ENCODE measurements at places on chromosomes 5 and 9.

- DNase-seq = no peak
Measured at GRCh38 chr9:89786655-89787054, 181.8 kb downstream of the GADD45G start.

- DNase-seq = no peak
Measured at GRCh38 chr5:132867046-132867451, 607 bp downstream of the UQCRQ start.

DNA sequence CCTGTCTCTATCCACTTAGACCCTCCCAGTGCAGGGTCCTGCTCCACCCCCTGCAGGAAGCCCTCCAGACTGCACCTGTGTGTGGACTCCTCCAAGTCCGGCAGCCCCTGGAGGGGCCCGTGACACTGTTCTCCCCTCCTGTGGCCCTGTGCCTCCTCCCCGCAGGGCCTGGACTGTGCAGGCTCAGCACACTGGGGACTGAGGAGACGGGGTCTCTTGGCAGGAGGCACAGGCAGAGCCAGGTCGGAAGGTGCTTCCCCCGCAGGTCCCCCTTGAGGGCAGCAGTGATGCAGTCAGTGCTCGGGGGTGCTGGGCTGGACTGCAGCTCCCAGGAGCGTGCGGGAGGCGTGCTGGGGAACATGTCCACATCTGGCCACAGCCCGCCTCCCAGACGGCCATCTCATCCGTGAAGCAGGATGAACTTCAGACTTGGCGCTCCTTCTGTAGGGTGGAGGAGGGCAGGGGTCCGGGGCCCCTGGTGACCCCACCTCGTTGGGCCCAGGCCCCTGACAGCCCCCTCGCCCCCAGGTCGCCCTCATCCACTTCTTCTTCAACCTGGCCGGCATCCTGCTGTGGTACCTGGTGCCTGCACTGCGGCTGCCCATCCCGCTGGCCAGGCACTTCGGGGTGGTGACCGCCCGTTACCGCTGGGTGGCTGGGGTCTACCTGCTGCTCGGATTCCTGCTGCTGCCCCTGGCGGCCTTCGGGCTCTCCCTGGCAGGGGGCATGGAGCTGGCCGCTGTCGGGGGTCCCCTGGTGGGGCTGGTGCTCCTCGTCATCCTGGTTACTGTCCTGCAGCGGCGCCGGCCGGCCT, 4.9 kb downstream of the SLC34A3 start:
- no peak for DNase-seq

GRCh38 chr5:154238776-154239481, 48.4 kb downstream of the GALNT10 start:
- no peak for DNase-seq

DNA sequence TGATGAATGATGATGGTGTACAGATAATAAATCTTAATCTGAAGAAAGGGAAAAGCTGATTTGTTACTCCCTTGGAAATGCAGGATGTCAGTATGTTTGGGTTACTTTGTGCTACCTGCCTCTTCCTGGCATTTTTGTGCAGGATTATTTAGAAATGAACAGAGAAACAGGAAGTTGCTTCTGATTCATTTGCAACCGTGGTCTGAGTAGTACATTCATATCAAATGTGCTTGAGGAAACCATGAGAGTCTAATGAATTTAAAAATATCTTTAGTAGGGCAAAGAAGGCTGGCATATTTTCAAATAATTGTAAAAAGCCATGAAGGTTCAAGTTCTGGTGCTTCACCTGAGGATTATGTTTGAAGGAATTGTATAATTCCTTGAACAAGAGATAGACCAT, 391.6 kb downstream of the TMEM161B start:
- no peak for DNase-seq

Data from activated naive CD4-positive, alpha-beta T cell (primary cell).